ENCODE measurements at places on chromosomes 13 and 19.

DNA sequence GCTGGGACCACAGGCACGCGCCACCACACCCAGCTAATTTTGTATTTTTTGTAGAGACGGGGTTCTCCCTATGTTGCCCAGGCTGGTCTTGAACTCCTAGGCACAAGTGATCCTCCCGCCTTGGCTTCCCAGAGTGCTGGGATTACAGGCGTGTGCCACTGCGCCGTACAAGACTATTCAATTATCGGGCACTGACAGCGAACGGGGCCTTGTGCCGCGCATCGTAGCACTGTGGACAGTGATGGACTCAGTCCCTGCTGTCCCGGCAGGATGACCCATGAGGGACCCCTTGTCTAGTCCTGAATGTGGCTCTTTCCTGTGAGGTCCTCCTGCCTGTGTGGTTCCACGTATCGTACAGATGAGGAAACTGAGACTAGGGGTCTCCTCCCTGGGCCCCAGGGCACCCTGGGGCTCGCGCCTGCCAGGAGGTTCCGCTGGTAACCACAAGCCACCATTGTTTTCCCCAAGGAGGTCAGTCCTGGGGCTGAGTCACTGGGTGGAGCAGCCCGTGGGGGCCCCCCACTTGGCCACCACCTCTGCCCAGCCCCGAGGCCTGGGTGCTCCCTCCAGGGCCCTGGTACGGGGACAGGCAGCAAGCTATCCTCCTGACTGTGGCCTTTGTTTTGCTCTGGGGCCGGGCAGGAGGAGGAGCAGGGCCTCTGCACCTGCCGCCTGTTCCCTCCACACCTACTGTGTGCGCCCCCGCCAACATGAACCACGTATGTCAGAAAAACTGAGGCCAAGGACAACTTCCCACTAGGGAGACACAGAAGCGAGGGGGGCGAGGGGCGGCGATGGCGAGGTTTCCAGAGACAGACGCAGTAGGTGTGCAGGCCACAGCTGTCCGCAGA, 2.9 kb upstream of the TCF3 start:
- no peak for DNase-seq

DNA sequence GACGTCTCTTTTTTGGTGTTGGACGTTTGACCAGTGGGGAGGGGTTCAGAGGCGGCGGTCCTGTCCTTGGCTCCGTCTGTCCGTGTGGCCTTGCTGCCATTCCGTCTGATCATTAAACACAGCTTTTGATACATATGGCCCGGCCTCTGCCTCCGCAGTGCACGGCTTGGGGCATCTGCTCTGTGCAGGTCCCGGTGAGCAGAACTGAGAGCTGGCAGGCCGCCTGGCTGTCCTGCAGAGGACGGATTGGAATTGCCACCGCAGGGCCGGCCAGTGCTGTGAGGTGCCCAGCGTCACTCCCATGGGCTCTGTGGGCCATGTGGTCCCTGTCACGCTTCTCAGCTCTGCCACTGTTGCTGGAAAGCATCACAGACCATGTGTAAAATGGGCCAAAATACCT, 5.4 kb upstream of the TMPRSS9 start:
- no peak for DNase-seq

DNA sequence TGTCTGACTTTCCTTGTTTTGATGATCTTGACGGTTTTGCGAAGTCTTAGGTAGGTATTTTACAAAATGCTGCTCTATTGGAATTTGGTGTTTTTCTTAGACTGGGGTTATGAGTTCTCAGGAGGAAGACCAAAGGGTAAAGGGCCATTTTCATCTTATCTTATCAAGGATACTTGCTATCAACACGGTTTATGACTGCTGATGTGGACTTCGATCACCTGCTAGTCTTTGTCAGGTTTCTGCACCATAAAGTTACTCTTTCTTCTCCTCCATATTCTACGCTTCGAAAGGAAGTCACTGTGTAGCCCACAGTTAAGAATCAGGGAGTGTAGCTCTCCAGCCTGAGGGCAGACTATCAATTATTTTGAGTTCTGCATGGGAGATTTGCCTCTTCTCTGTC, 7.4 kb upstream of the CEBPG start:
- DNase-seq, result no peak

- DNase-seq, result no peak
These were observed 24.5 kb upstream of the LGALS16 start for GRCh38 chr19:39631178-39631577.

GRCh38 chr19:5804516-5805461, at the start of gene NRTN:
NRTN (plus strand) TSS chr19:5805067; CDS start chr19:5824166, 19,099 bp downstream.
- DNase-seq, result peak; percentile 66

- DNase-seq, result no peak
These were observed 14.6 kb upstream of the CD33 start for GRCh38 chr19:51210191-51210784.

DNA sequence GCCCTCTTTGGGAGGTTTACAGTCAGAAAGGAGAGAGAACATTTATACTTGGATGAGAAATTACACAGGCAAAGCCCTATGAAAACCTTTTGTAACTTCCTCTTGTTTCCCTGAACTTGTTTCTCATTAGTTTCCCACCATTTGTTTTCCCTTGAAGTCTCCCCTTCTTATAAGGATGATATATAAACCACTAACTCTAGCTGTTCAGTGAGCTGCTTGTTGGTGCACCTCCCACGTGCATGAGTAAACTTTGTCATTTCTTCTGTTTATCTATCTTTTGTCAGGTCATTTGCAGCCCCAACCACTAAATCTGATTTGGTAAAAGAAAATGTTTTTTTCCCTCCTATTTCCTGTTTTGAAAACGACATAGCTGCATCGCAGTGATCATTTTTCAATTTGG, 919.9 kb downstream of the SLITRK1 start:
- DNase-seq, result no peak

DNA sequence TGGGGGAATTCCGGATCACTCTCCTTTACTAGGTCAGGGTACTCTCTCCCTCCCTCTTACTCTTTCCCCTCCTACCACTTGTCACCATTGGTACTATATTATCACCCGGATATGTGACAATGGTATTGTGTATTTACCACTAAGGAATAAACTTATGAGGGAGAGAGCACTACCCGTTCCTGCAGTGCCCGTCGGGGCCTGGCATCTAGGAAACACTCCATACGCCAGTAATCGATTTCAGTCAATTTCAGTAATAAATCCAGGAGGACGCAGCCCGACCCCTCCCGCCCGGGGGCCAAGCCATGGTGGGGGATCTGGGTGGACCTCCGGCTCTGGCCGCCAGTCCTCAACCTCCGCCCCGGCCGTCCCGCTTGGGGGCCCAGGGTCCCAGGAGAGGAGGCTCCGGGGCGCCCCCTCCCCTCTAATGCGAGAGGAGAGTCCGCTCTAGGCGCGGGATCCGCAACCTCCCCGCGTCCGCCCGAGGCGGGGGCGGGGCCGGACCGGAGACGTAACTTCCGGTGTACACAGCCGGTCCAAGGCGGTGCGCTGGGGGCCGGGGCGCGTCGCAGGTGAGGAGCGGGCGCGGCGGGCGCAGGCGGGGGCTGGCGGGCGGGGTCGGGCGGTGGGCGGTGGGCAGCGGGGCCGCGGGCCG, at the start of gene GARRE1:
Gene GARRE1, plus strand, starts transcription at position 509 of the 652 bp plus-strand sequence. CDS start 45,920 bp downstream, outside the sequence.
- DNase-seq, result peak; percentile 86

GRCh38 chr13:60623151-60623550, 226.1 kb downstream of the TDRD3 start:
- DNase-seq, result no peak

GRCh38 chr13:30715837-30716236, 19.5 kb upstream of the ALOX5AP start:
- DNase-seq, result no peak

DNA sequence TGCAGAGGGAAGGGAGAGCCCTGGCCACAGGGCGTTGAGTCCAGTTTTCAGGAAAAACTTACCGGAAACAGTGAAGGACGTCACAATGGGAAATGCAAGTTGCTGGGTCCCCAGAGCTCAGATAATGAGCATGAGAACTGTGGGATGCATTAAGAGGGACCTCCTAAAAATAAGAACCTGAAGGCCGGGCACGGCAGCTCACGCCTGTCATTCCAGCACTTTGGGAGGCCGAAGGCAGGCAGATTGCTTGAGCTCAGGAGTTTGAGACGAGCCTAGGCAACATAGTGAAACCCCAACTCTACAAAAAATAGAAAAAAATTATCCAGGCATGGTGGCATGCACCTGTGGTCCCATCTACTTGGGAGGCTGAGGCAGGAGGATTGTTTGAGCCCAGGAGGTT, 170.6 kb downstream of the URI1 start:
- no peak for DNase-seq

GRCh38 chr13:74166261-74167004, 32.2 kb upstream of the KLF12 start:
- no peak for DNase-seq

GRCh38 chr19:10946958-10947657, 13.7 kb upstream of the SMARCA4 start:
- no peak for DNase-seq

- no peak for DNase-seq
These were observed 21.5 kb upstream of the SERPINE3 start for GRCh38 chr13:51318015-51318414.

GRCh38 chr19:11338569-11339253, 746 bp downstream of the RAB3D start:
- no peak for DNase-seq

DNA sequence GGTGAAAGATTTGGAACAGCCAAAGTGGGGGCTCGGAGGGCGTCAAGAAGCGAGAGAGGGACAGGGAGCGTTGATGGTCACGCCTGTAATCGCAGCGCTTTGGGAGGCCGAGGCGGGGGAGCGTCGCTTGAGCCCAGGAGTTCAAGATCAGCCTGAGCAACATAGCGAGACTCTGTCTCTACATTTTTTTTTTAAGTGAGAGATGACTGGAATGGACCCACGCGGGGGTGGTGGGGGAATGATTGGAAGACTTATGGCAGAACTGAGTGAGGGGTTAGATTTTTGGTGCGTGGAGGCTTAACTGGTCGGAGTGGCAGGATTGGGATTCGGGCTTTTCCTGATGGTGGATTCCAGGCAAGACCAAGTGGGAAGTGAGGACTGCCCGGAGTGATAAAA, 725 bp downstream of the PSMD8 start:
- DNase-seq, result no peak

- no peak for DNase-seq
These were observed 65.4 kb downstream of the UGGT2 start for GRCh38 chr13:95987841-95988240.

GRCh38 chr19:35214766-35215422, 13.6 kb downstream of the FAM187B start:
- DNase-seq, result no peak
